ENCODE measurements at places on chromosomes 2 and 18.

DNA sequence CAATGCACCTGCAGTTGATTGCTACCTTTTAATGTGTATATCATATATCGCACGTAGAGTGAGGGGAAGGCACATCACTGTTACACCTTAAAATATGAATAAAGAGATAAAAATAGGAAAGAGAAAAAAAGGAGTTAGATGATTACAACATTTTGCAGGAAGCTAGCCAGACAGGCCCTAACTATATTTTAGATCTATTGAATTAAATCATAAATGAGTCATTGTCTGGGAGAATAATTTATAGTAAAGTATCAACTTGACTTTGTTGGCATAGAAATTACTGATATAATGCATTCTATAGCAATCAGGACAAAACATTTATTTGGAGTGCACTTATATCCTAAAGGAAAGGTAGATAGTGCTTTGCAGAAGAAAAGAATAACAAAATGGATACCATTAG lies 384.9 kb upstream of the NXPH2 start:
- no peak for DNase-seq

GRCh38 chr2:73004466-73004865 lies 67.0 kb downstream of the SFXN5 start:
- no peak for DNase-seq

DNA sequence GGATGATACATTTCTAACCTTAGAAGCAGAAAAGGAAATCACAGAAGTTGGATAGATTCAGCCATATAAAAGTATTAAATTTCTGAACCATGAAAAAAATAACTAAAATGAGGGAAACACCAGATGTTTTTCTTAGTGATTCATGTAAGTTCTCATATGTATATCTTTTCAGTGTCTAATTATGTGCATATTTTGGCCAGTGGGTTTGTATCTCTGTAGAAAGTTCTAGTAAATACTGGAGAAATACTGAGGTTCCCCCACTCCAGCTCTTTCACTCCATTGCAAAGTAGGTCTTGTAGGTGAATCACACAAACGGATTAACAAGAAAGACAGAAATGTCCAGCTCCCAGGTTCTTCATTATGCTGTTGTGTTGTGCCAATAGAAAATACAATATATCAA lies 222.3 kb downstream of the NEDD4L start:
- no peak for DNase-seq

GRCh38 chr2:50004667-50005066 lies 850.4 kb upstream of the FSHR start:
- no peak for DNase-seq

- no peak for DNase-seq
Measured at GRCh38 chr2:70089983-70090525, 2.8 kb downstream of the PCBP1 start.

DNA sequence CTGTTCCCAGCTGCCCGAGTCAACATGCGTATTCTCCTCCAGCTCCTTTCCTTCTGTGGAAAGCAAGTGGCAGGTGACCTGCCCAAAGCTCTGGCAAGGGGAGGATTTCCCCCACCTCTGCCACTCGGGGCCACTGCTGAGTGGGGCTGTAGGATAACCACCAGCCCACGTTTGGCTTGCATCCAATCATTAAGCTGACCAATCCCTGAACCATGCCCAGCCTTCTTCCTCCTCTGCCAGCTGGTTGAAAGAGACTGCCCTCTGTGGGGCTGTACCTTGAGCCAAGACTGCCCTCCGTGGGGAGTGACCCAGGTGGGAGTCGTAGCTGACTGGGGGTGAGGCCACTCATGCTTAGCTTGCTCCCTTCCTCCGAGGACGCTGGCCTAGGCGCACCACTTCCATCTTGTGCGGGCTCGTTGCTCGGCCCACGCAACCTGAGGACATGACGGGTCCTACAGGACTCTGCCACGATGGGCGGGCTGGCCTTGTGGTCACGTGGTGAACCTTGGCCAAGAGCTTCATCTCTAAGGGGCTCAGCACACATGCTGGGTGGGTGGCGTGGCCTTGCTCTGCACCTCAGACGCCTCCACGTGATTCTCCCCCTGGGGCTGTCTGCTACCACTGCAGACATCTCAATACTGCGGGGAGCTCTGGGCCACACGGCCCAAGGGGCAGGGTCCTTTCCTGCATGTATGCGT lies 112.1 kb downstream of the NDUFA10 start:
- DNase-seq, result no peak

GRCh38 chr2:54522624-54523281 lies 66.6 kb downstream of the SPTBN1 start:
- peak; percentile 51 for DNase-seq

GRCh38 chr18:13173578-13174145 lies 44.9 kb upstream of the LDLRAD4 start:
- no peak for DNase-seq

DNA sequence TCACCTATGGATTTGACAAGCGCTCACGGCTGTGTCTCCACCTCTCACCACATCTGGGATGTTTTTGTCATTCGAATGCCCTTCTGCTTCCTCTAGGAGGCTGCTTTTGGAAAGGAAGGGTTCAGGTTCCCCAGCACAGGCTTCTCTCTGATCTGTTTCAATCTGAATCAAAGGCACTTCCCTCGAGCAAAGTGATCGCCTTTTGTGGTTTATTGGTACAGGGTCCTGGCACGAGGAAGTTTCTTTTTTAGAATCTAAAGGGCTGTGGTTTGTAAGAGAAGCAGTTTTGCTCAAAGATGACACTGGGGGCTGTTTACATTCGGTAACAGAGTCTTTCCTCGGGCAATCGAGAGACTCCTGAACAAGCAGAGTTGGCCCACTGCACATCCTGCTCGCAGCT lies 145.0 kb downstream of the DAW1 start:
- no peak for DNase-seq

GRCh38 chr2:31967790-31968189 lies 43.0 kb downstream of the MEMO1 start:
- no peak for DNase-seq

DNA sequence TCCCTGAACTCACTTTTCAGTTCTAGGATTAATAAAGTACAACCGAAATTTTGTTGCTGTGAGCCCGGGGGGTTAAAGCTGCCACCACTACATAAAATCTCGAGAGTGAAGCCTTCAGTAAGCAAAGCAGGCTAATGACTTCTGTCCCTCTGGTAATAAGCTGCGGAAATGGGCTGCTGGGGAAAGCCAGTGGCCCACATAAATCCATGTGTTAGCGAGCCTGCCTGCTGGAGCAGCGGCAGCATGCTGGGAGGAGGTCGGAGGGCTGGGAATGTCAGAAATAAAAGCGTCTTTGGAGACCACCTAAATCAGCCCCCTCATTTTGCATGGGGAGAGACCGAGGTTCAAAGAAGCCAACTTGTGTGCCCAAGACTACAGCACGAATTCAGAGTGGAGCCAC lies 371.7 kb downstream of the TNS1 start:
- DNase-seq, result no peak

DNA sequence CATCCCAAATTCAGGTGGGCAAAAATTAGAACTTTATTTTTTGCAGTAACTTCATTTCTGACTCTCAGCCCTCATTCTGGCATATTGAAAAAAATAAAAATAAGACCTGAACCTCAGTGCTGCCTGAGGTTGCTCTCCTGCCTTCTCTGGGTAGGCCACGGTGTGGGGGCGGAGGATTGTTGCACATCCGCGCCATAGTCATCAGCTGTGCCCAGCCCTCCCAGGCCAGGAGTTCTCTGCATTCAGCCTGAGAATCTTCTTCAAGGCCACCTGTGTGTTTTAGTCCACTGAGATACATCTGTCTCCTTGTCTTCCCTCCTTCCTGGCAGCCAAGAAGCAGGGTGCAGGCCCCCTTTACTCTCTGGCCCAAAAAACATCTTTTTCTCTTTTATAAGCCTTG lies 94.7 kb downstream of the ARMC9 start:
- DNase-seq, result no peak

GRCh38 chr2:98065808-98066207 lies 21.2 kb upstream of the VWA3B start:
- DNase-seq, result no peak

GRCh38 chr2:86490245-86490644 lies 49.1 kb downstream of the KDM3A start:
- DNase-seq, result no peak

DNA sequence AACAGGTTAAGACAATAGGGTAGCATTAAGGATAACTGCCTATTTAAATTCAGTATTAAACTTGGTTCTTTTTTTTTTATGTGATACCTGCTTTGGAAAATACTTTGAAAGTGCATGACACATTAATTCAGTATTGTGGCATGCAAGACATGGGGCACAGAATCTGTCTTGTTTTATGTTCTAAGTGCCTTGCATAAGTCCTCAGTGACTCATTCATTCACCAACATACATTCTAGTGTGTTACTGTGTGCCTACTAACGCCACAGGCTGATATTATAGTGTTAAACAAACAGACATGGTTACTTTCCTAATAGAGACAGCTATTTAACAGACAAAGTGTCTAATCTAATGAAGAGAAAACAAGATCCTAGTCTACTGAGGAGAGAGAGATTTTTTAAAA lies 91.7 kb downstream of the GCA start:
- no peak for DNase-seq

DNA sequence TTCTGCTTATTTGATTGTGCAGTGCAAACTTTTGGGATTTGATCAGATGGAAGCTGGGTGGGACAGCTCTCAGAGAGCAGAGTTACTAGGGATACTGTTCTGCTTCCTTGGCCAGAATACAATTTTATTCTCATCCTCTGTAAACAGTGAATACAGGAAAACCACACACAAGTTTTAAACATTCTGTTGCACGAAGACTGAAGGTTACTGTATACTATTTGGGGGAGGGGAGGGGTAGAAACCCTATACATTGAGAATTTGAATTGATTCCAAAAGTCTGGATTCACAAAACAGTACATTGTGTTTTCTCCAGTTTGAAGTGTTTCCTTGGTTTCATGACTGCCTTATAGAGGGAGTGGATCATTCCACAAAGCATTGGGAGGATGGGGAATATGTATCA lies 149.9 kb downstream of the SETBP1 start:
- no peak for DNase-seq

DNA sequence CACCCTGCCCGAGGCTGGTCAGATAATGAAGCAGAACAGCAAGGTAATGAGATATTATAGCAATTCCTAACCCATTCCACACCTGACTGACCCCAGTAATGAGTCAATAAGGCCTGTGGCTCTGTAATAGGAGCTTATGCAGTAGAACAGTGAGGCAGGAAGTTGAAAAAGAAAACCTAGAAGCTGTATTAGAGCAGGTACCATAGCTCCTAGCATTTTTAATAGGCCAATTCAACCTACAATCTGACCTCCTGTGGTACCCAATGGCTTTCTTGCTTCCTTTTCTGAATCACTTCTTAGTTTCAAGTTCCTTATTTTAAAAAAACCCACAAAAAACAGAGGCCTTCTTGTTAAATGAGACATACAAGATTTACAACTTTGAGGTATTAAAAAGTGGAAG lies 43.6 kb upstream of the MAP2 start:
- no peak for DNase-seq

- DNase-seq, result no peak
Measured at GRCh38 chr2:217074576-217075255, 214.9 kb upstream of the TNP1 start.

- peak; percentile 56 for DNase-seq
Measured at GRCh38 chr2:29921560-29921915, at the start of gene ALK. Gene ALK, minus strand, starts transcription at chr2:29921586. Its CDS starts 927 bp downstream, at chr2:29920659.

GRCh38 chr2:169909376-169909775 lies 82.1 kb downstream of the UBR3 start:
- no peak for DNase-seq

GRCh38 chr2:119744335-119744939 lies 15.3 kb upstream of the PTPN4 start:
- no peak for DNase-seq
